ENCODE measurements at places on chromosomes 4 and X. TPM values are rescaled to one million over a fixed set of nuclear protein-coding genes. Genes with fewer than 3 reads are reported as not detected.

Gene TMEM31
- total RNA-seq, result 2.0 TPM

Gene COPS4
- 50.1 TPM for total RNA-seq

Gene IGBP1
- 38.3 TPM for total RNA-seq

Gene XG
- not detected for total RNA-seq

Gene DRD5
- total RNA-seq, result not detected

Gene STAP1
- total RNA-seq, result not detected

DNA sequence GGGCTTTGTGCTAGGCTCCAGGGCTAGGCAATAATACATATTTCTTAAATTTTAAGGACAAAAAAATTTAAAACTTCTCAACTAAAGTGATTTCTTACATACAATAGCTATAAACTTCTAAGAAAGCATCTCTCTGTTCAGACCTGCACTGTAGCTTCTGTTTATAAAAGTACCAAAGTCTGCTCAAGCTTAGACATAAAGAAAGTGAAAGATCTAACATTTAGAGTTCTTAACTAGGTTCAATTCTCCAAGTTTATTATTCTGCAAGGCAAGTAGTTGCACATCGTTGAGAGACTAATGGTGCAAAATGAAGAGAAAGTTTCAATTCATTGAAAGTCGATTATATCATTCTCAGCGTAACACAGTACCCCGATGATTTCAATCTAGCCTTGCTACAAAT is 857.4 kb upstream of the HTR2C start:
- no peak for DNase-seq

DNA sequence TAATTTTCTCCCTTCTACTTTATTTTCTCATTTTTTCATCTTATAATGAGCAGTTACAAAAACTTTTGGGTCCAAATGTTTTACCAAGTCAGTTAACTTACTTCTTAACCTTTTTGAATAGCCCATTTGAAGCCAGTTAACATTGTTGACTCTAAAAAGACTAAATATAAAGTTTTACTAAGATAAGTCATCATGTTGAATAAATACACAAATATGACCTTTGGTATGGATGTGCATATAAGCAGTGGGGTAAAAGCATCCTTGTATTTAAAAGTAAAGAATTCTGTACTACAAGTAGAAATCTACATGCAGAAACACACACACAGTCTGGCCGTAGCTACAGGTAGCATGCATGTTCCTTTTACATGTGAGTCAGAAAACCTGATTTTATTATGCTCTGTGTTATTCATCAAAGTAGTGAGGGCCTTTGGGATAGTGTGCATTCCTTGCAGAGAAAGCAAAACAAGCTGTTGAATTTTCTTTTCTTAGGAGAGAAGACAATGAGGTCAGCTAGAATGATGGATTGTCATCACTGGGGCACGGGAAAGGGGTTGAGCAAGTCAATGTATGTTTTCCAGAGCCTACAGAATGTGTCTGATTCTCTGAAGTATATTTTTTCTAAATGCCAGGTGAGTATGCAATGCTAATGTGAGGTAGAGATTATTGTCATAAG is 533.2 kb upstream of the AGA start:
- no peak for DNase-seq

DNA sequence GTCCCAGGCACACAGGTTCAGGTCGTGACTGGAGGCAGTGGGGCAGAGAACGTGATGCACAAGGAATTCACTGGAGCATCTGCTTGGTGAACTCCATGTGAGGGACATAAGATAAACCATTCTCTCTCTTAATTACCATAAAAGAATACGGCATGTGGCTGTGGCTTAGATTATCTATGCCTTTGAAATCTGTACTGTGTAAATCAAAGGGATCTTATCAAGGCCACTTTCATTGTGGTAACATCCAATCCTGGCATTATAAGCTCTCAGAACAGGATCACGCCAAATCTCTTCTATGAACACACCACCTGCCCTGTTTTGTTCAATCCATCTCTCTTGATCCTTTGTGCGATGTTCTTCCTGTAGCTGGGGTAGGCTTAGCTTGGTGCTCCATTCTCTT is 192.3 kb downstream of the SPATA18 start:
- DNase-seq, result no peak

DNA sequence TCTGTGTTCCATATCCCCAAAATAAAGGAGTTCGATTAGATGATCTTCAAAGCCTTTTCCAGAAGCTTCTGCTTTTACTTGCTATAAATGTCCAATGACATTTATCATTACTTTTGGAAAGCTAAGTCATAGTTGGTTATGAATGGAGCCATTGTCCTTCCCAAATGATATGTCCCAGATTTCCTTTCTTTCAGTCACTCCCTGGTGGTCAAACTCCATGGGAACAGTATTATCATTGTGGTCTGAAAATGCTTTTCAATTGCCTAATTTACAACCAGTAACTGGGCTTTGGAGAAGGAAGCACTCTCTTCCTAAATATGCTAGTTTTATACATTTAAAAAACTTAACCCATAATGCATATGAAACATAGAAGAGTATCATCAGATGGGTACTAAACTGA is 571.5 kb upstream of the AMOT start:
- no peak for DNase-seq

- DNase-seq, result no peak
These were observed 132.8 kb upstream of the KLF3 start for GRCh38 chr4:38531141-38531727.

DNA sequence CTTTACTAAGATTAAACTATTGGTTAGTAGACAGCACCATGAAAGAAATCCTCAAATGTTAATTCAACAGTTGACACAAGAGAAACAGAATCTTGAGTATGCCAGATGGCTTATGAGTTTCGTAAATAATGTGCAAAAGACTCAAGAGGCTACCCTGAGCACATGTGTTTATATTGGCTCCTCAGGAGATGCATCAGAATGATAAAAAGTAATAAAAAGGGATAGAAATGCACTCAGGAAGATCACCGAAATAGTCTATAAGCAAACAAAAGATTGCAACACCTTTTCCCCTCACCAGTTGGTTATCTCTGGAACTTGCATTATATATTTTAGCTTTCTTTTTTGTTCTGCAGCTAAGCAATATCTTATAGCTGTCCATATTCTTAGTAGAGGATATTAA is 84.4 kb downstream of the SCFD2 start:
- no peak for DNase-seq

DNA sequence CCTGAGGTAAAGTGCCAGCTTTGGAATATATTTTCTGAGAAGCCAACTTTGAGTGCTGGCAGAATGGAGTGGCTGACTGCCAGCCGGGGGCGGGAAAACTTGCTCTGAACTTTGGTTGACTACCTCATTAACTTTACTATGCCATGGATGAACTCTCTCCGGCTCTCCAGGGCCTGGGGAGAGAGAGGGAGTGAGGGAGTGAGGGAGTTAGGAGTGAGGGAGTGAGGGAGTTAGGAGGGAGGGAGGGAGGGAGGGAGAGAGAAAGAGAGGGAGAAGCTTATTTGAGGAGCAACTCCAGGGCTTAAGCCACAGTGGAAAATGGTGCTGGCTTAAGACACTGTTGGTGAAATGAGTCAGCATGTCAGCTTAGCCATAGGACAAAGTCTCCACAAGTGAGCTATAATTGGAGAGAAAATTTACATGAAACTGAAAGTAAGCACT is 280.9 kb upstream of the RPS6KA3 start:
- DNase-seq, result no peak

GRCh38 chr4:138405466-138405891 is 163.3 kb upstream of the SLC7A11 start:
- DNase-seq, result no peak
